ENCODE measurements at places on chromosomes 6 and 20. TPM values are rescaled to one million over a fixed set of nuclear protein-coding genes. Genes with fewer than 3 reads are reported as not detected.

The GGTLC1 gene
- polyA plus RNA-seq, result not detected

The RBBP8NL gene
- polyA plus RNA-seq, result not detected

The IL17F gene
- polyA plus RNA-seq, result not detected

The MUCL3 gene
- polyA plus RNA-seq, result not detected

The FAM209B gene
- polyA plus RNA-seq, result 0.40 TPM

DNA sequence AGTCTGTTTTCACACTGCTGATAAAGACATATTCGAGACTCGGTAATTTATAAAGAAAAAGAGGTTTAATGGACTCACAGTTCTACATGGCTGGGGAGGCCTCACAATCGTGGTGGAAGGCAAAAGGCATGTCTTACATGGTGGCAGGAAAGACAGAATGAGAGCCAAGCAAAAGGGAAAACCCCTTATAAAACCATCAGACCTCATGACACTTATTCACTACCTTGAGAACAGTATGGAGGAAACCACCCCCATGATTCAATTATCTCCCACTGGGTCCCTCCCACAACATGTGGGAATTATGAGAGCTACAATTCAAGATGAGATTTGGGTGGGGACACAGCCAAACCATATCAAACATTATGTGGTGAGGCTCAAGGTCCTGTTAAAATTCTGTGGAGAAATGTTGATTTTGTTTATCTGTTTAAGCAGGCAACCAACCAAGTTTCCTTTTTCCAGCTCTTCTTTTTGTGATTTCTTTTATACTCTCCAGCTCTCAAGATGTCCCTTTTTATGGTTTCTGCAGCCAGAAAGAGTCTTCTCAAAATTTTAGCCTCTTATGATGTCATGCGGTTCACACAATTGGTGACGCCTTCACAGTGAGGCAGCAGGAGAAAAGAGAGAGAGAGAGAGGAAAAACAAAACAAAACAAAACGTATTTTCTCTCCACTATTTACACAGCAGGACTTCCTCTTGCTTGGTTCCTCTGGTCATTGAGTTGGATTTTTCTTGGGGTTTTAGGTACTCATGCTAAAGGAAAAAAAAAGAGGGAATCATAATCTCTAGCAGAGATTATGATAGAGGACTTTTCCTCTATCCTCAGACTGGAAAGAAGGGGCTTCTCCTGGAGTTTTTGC, 18.0 kb downstream of the AIG1 start:
- DNase-seq, result no peak

DNA sequence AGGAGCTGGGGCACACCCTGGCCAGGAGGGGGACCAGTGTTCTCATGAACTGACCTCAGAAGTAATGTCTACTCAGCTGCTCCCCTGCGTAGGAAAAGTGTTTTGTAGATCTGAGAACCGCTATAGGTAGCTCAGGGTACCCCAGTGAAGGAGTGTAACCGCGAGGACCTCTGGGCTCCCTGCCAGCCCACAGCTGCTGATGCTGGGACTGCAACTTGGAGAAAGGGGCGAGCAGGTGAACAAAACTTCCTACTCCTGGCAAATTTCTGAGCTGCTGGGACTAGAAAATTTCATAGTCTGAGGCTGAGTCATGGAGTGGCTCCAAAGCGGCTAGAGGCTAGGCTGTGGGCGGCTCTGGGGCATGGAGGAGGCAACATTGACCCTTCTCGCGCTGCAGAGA, 51.9 kb downstream of the PYGB start:
- no peak for DNase-seq

DNA sequence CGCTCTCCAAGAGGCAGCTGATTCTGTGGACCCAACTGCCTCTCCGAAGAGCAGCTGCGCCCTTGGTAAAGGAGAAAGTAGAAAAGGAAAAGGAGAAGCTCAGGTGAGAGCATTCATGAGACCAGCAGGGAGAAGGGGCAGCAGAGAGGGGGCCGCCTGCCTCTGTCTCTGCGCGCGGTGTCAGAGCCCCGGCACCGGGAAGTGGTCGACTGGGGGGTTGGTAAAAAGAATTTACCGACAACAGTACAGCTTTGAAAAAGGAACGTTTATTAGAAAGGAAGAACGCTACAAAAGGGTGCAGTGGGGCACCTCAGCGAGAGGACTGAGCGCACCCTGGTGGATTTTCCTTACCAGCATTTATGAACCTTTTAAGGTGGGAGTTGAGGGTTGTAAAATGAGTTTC, 61.9 kb downstream of the GPR6 start:
- no peak for DNase-seq

GRCh38 chr20:5356941-5357340, 40.2 kb upstream of the PROKR2 start:
- no peak for DNase-seq

DNA sequence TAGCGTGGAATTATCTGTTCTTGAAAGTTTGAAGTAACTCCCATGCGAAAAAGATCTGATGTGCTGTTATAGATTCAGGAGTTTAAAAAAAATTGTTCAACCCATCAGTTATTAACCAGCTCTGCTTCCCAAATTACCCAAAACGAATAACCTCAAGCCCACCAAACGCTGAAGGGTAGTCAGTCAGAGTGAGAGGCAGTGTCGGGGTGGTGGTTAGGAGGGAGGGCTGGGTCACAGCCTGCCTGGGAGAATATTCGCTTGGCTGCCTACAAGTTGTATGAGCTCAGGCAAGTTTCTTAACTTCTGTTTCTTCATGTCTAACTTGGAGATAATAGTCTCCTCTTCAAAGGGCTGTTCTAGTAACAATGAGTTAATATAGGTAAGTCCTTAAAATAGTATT, 114.6 kb downstream of the JPH2 start:
- no peak for DNase-seq

- no peak for DNase-seq
These were observed 20.5 kb downstream of the SLC35B3 start for GRCh38 chr6:8414844-8415243.

GRCh38 chr6:139638179-139638941, 263.9 kb upstream of the CITED2 start:
- DNase-seq, result peak; percentile 53

GRCh38 chr6:15513801-15514711, 148.8 kb downstream of the DTNBP1 start:
- no peak for DNase-seq

GRCh38 chr6:29809249-29809648, 18.4 kb upstream of the HLA-G start:
- DNase-seq, result no peak

DNA sequence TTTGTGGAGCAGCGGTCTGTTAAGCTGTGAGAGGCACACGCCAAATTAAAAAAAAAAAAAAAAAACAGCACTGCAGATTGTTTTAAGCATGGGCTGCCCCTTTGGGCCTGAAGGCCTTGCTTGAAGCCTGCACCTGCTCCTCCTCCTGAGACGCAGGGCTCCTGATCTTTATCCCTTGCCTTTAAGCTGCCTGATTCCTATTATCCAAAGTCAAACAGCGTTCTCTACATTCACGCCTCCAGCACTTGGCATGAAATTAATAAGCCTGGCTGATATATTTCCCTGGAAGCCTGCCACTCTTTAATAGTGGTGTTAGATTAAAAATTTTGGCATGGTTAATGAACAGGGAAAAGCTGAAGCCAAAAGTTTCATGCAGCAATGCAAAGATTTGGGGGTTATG, 163.9 kb downstream of the FAXC start:
- no peak for DNase-seq

DNA sequence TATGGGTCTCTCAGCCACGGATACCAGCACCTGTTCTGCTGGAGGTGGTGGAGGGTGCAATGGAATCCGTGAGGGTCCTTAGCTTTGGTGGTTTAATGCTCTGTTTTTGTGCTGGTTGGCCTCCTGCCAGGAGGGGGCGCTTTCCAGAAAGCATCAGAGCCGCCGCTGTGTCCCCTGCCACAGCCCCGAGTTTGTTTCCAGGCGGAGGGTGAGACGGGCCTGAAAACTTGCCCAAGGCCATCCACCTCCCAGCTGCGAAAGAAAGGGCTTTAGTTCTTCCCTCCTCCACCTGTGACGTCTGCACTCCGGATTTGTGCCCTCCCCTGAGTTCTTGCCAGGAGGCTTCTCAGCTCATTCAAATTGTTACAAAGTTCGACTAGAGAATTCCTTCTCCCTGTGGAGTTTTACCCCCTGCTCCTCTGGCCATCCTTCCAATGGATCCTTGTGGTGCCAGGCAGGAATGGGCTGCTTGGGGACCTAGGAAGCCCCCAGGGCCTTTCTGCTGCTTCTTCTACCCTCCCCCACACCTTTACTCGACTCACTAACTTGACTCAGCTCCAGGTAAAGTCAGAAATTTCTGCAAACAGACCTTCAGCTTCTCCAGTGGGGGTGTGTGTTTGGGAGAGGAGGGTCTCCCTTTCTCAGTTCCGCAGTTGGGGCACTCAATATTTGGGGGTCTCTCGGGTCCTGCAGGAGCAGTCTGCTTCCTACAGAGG, 873.7 kb downstream of the KIF16B start:
- no peak for DNase-seq

DNA sequence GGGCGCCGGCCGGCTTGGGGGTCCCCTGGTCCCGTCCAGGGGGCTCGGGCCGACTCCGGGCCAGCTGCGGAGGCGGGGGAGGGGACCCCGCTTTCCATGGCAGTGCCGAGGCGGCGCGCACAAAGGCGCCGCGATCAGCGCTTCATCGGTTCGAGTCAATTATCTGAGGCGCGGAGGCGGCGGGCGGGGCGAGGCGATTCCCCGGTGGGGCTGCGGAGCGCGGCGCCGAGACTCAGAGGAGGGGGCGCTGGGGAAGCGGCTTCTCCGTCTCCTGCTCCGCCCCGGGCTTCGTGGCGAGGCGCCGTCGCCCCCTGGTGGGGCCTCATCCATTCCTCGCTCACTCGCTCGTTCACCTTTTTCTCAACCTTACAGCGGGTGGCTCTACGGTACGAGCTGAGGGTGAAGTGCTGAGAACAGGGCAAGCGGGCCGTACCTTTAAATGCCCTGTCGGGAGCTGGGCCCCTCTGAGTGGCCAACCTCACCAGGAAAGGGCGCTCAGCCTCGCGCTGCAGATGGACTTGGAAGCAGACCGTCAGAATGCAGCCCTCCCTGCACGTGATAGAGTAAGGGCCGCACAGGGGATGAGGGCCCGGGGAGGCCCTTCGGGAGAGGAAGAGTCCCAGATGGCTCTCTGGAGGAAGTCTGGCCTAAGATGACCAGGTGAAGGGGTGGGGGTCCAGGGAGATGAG, 39.9 kb downstream of the SLC52A3 start:
- DNase-seq, result peak; percentile 87

DNA sequence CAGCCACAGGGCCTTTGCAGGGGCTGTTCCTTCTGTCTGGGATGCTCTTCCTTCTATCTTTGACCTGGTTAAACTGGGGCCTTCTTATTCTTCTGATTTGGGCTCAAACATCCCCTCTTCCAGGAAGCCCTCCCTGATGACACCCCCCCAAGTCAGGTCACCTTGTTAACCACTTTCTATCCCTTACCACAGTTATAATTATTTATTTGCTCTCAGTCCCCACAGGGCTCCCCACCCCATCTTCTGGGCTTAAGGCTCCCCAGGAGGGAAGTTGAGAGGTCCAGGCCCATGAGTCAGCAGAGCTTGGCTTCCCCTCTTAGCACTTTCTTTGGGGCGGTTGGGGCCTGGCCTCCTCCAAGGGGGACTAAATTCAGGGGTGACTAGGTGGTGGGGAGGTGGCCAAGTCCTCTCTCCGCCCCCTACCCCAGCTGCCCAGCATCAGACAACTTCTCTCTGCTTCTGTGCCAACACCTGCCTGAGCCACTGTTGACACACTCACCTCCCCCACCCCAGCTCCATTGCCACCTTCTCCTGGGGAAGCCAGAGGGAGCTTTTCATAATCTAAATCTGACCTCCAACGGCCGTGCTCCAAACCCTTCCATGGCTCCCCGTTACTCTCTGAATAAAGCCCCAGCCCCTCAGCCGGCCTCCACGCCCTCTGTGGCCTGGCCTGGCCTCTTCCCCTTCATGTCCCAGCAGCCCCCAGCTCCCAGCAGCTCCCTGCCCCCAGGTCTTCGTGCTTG, 70.0 kb downstream of the CEBPB start:
- DNase-seq, result peak; percentile 33

- no peak for DNase-seq
These were observed 53.2 kb downstream of the MRAP2 start for GRCh38 chr6:84086545-84087429.

DNA sequence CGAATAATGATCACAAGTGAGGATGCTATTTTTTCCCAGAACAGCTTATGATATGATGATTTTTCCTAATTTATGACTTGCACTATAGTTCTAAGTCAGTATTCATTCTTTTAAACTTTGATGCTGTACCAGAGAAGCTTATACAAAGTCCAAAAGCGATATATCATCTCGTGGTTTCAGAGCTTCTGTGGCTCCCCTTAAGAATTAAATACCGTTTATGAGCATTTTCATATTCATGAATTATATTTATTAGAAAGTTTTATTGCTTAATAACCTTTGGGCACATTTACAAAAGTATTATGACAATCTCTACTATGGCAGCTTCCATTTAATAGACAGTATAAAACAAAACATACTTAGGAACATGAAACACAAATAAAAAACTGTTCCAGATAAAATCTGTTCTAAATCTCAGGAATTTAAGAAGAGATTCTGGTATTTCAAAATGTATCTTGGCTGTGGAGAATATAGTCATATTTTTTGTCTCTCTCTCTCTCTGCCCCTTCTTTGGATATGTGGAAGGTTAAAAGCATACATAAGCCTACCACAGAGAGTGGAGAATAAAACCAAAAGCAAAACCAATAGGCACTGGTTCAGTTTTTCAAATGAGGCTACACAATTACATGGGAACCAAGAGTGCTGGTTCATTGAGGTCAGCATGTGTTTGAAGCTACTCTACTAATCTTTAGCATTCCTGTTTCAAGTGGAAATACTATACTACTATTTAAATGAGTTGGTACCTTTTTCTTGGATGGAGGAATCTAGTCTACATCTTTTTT, 884.5 kb upstream of the GJE1 start:
- DNase-seq, result no peak

DNA sequence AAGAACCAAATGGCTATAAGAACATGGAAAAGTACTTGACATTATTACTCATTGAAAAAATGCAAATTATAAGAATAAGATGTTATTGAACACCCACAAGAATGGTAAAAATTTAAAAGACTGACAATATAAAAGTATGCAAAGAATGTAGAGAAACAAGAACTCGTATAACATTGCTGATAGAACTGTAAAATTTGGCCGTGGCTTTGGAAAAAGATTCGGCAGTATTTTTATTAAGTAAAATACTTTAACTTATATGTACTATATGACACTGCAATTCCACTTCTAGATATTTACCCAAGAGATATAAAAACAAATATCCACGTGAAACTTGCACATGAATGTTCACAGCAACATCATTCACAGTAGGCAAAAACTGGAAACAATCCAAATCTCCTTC, 239.2 kb downstream of the TPBG start:
- DNase-seq, result no peak

- no peak for DNase-seq
These were observed 787 bp upstream of the CARMIL1 start for GRCh38 chr6:25278261-25278913.

Measured in K562 (cell line).